Activated CD4-positive, alpha-beta T cell treated with anti-CD3 and anti-CD28 coated beads for 48 hours (primary cell): ENCODE measurements at places on chromosomes 7 and 10.

DNA sequence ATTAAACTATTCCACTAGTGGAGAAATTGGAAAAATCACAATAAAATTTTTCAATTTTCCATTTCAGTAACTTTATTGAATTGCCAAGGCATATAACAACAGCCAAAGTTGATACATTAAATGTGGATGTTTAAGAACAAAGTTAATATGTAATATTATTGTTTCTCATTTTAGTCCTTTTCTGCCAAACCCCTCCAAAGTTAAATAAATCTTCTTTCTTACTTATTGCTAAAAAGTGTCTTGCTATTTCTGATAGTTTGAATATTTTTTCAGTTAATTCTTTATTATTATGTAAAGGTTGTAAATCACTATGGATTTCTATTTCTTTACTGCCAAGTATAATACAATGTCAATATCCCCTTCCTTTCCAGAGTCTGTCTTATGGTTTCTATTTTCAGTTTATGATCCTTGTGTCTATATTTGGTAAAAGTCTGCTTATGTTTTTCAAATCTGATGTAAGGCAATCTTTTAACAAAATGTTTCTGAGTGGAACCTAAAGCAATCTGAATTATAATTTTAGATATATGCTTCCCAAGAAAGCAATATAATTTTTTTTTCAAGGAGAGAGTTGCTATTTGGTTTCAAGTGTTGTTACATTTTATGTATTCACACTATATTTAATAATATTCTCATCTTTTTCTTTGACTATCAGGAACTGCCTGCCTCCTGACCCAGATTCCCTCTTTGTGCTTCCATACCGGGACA, 80.3 kb upstream of the RHOBTB1 start:
- no peak for DNase-seq

- DNase-seq: no peak
These were observed 10.3 kb downstream of the ZNF775 start for GRCh38 chr7:150389532-150389816.

DNA sequence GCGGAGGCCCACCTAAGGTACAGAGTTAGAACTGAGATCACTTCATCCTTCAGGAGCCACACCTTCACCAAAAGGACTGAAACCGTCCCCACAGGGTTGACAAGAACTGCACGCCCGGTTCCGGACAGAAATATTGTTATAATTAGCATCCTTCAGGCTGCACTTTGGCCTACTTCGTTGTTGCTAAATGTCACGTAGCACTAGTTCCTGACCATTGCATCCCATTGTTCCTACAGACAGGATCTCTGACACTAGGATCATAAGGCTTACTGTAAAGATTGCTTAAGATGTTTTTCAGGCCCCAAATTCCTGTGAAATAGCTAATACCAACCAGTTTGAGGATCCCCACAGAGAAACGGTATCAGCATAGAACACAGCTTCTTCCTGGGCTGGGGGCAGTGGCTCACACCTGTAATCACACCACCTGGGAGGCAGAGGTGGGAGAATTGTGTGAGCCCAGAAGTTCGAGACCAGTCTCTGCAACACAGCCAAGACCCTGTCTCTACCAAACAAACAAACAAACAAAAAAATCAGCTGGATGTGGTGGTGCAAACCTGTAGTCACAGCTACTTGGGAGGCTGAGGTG, 18.3 kb upstream of the EIF4H start:
- DNase-seq: no peak

GRCh38 chr7:22123139-22123538, 177.4 kb upstream of the CDCA7L start:
- no peak for DNase-seq

DNA sequence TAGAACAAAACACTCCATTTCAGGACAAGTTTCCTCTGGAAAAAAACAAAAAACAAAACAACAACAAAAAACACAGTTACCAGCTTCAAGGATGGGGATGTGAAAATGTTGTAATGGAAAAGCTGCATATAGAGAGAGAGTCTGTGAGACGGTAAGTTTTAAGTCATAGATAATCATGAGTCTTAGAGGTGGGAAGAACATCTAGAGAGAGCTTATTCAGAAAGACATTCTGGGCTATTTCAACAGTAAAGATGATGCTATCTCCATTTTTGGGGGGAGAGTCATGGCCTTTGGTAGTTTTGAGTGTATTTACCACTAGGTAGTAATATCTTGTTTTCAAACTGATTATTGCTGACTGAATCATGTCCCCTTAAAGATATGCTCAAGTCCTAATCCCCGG, 23.3 kb upstream of the INPP5F start:
- no peak for DNase-seq

DNA sequence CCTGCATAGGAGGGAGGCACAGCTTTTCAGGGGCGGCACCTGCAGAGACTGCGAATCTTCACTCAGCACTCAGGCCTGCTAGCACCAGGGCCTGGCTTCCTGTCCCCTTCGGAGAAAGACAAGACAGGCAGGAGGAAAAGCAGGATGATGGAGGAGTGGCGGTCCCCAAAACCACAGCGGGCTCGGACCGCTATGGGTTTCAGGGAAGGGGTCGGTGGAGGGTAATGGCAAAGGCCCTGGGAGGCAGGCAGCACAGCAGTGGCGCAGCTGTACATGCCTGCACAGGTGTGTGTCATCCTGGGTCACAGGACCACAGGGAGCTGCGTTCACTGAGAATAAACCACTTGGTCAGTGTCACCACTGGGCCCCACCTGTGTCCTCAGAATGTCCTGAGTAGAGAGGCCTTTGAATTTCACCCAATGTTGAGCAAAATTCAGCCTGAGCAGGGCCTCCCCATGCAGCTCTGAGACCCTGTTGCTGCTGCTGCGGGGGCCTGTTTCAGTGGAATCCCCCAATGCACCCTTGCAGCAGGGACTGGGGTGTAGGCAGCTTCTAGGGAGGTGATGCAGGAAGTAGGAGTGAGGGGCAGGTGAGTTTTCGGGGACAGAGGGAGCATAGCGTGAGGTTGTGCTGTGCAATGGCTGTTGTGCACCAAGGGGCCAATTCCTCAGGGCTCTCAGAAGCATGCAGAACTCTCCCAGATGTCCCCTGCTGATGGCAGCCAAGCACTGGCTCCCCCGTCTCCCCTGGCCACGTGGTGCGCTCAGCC, 90.6 kb upstream of the PPP2R2D start:
- no peak for DNase-seq

GRCh38 chr10:106181501-106181900, 983.0 kb downstream of the SORCS1 start:
- DNase-seq: no peak

GRCh38 chr10:102628451-102628911, 15.8 kb upstream of the TRIM8 start:
- DNase-seq: no peak

DNA sequence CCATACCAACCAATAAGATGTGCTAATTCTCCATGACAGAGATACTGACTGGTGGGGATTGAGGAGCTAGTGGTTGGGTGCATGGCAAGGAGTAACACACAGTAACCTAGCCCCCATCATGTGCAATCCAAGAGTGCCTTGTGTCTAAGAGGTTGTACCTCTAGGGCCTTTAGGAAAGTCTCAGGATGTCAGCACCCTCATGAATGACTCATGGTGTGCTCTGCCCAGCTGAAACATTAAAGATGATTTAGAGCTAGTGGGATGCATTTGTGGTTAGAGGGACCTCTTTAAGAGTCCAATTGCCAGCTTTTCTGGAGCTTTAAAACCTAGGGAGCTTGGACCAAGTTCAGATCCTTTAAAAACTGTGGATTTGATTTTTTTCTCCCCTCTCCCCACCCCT, 181.1 kb downstream of the HERPUD2 start:
- DNase-seq: no peak

- DNase-seq: no peak
These were observed 24.6 kb downstream of the CACNB2 start for GRCh38 chr10:18164748-18165361.

- DNase-seq: no peak
These were observed 5.7 kb downstream of the PRSS1 start for GRCh38 chr7:142754681-142755575.

- no peak for DNase-seq
These were observed 26.2 kb upstream of the TRIM24 start for GRCh38 chr7:138433583-138434443.

- DNase-seq: no peak
These were observed 99.5 kb downstream of the MKI67 start for GRCh38 chr10:128026615-128027300.

GRCh38 chr10:31773749-31774298, 154.8 kb downstream of the ARHGAP12 start:
- no peak for DNase-seq

GRCh38 chr7:66267249-66267648, 62.1 kb downstream of the TPST1 start:
- DNase-seq: no peak

- DNase-seq: no peak
These were observed 166.6 kb downstream of the KIF20B start for GRCh38 chr10:89867964-89868363.

DNA sequence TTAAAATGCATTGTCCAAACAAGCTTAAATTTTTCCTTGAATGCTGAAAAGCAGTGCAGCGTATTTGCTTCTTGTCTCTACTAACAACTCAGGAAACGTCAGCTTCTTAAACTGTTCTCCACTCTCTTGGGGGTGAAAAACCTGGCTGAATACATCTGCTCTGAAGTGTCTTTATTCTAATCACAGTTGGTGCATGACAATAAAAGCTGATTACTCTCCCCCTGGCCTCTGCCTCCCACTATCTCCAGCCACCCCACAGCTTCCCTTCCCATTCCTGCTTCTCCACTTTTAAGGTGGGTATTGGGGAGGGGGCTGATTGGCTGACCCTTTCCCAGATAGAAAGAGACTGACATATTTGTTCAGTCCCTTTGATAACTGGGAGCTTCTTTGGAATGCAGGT, 456.0 kb downstream of the SORCS1 start:
- no peak for DNase-seq

- no peak for DNase-seq
These were observed 116.6 kb downstream of the PTPN20 start for GRCh38 chr10:47027784-47028260.

GRCh38 chr7:38374507-38374906, 101.1 kb upstream of the TARP start:
- DNase-seq: peak; percentile 70

- DNase-seq: no peak
These were observed 302.4 kb downstream of the DOCK4 start for GRCh38 chr7:111903797-111904196.

- DNase-seq: no peak
These were observed 52.0 kb downstream of the VCL start for GRCh38 chr10:74049955-74050354.

- DNase-seq: peak; percentile 11
These were observed 19.4 kb upstream of the GATA3 start for GRCh38 chr10:8035006-8035640.

GRCh38 chr10:60883187-60883586, 60.8 kb downstream of the RHOBTB1 start:
- no peak for DNase-seq

- peak; percentile 83 for DNase-seq
These were observed 434 bp downstream of the STAMBPL1 start for GRCh38 chr10:88880282-88881076.

- no peak for DNase-seq
These were observed 174.1 kb downstream of the AHR start for GRCh38 chr7:17472518-17472917.

DNA sequence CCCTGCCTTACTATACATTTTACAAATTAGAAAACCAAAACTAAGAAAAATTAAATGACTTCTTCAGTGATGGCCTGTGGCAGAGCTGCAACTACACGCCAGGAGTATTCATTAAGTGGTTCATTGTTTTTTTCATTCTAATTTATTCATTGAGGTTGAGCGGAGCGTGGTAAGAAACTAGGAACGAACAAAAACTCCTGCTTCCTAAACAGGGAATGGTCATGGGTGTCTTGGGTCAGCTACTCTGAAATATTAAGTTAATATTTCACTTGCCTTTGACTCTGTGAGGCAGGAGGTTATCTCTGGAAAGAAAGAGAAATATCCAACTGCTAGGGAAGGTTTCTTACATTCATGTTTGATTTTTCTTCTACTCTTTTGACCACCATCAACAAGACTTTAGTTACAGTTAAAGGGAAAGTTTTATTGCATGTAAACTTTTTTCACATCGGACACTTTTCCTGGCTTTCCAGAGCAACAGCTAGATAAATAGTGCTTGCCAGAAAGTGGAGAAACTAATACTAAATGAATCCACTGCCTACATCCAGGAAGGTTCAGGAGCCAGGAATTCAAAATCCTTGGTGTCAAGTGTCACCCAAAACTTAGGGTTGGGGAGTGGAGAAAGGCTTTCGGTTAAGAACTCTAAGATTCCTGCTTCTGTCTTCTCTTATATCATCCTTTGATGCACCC, 896 bp upstream of the GNG11 start:
- DNase-seq: no peak

DNA sequence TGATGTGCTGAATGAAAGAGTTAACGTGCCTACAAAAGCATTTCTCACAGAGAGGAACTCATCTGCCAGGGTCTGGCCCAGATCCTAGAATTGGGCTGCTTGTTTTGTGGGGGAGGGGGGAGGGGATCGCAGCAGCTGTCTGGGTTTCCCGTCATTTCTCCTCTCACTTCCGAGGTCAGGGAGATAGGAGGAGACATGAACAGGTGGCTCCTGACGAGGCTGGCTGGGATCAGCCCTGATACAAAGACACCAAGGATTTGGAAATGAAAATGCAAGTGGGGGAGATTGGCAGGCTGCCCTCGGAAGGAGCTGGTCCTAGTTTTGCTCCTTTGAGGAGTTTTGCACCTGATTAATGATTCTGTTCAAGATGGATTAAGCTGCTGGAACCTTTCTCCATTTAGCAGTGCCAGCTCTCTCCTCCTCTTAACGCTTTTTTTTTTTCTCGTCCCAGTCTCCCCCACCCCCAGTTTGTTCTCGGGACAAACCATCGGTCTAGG, 86.8 kb upstream of the KMT2C start:
- DNase-seq: no peak

GRCh38 chr7:117148971-117149370, 173.9 kb downstream of the WNT2 start:
- no peak for DNase-seq

DNA sequence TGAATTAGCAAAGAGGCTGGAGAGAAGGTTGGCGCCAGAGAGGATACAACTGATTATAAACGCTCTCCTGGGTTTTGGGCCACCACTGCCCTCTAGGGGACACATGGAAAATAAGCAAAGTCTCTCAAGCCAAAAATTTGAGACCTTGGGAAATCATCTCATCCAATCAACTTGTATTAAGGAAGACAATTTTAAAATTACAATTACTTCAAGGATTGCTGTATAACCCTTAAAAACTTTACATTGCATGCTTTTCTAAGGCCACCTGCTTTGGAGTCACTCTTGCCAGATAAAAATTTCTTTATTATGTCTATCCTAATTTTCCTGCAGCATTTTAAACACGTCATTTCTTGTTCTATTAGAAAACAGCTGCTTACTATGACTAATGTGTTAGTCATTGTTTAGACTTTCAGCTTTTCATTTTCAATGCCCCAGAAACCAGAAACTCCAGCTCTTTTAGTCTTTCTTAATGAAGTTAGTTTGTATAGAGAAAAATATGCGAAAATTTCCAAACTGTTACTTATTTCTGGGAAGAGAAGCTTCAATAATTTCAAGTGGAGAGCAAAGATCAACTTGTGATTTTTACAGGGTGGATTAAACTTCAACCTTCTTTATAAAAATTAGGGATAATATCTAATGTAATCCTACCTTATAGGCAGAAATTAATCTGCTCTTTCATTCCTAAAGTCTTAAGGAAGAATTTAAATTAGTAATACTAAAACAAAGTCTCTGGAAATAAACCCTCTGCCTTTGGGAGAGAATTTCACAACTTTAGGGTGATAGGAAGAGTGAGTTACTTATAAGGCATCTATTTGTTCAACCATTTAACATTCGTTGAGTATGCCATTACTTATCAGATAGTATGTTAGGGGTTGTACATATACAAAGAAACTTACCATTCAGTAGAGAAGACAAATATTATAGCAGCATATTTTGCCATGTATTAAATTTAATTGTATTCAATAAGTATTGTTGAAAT, 20.6 kb upstream of the RHOBTB1 start:
- peak; percentile 58 for DNase-seq
